ENCODE measurements at places on chromosomes 4 and X.

- DNase-seq = no peak
Measured at GRCh38 chrX:119488749-119489148, 20.5 kb downstream of the SLC25A5 start.

GRCh38 chr4:129403848-129404247 is 307.9 kb downstream of the C4orf33 start:
- no peak for DNase-seq

GRCh38 chr4:76687746-76688448 is 210.0 kb downstream of the SOWAHB start:
- DNase-seq = no peak

- no peak for DNase-seq
Measured at GRCh38 chr4:70337886-70338420, 3.2 kb downstream of the CABS1 start.

GRCh38 chr4:152089584-152089983 is 328.8 kb upstream of the GATB start:
- DNase-seq = no peak

- no peak for DNase-seq
Measured at GRCh38 chr4:189129044-189129694, 811.5 kb upstream of the FRG1 start.

DNA sequence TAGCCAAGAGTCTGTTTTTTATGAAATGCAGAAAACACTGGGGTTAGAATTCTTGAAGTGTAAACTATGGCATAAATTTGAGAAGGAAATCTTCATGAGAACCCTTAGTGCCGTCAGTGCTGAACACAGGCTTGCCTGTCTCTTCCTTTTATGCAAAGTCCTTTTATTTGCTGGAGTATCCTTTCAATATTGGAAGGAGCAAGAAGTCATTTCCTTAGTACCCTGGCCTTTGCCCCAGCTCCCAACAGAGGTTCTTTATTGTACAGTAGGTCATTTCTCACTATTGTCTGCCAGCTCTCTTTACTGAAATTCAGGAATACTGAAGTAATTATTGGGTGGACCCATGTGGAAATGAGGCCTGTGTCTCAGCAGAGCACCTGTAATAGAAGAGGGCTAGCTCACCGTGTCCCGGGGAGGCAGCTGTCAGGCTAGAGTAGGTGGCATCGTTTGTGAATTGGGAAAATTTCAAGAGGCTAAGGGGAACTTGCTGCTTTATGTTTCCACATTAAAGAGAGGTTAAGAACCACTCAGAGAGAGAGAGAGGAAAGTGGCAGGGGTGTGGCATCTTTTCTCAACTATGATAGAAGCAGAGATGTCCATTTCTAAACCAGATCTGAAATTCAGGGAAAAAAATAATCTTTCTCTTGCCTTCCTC is 8.7 kb downstream of the FHDC1 start:
- DNase-seq = no peak

GRCh38 chrX:38181357-38181756 is 39.3 kb downstream of the SRPX start:
- DNase-seq = no peak

GRCh38 chr4:151260526-151260925 is 16.4 kb upstream of the PRSS48 start:
- no peak for DNase-seq

DNA sequence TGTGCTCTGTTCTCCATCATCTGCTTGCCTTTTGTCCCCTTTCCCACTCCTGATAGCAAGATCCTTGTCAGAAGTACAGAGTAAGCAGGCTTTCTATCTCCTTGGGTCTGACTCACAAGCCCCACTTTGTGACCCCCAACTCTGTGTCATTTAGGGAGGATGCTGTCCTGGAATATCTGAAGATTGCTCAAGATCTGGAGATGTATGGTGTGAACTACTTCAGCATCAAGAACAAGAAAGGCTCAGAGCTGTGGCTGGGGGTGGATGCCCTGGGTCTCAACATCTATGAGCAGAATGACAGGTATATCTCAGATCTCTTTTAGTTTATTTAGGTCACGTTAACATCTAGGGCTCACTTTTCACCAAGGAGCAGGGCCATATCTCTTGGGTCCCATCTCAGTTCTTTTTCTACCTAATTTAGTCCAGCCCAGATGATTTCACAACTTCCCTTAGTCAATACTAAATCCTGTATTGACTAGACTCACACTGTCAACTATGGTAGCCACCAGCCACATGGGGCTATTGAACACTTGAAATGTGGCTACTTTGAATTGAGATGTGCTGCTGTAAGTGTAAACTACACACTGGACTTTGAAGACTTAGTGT is 64.3 kb downstream of the MSN start:
- no peak for DNase-seq

GRCh38 chrX:44828008-44828605 is 15.7 kb upstream of the DUSP21 start:
- no peak for DNase-seq

DNA sequence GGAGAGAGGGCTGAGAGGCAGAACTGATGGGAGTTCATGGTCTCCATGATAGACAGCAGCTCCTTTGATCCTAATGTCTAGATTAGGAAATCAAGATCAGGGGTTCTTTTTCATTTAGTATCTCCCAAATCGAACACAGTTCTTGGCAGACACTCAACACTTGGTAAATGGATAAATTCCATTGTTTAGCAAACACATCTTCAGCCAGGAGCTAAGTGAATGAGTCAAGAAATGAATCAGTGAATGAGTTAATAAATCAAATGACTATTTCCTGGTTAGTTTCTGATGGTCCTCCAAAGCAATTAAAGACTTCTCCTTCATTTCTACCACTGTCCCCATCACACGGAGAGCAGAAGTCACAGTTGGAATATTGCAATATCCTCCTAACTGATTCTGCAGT is 120.0 kb upstream of the SHISA3 start:
- DNase-seq = no peak

GRCh38 chr4:4182835-4183568 is 43.7 kb downstream of the OTOP1 start:
- no peak for DNase-seq

- DNase-seq = no peak
Measured at GRCh38 chr4:103915224-103915869, 195.6 kb upstream of the TACR3 start.

DNA sequence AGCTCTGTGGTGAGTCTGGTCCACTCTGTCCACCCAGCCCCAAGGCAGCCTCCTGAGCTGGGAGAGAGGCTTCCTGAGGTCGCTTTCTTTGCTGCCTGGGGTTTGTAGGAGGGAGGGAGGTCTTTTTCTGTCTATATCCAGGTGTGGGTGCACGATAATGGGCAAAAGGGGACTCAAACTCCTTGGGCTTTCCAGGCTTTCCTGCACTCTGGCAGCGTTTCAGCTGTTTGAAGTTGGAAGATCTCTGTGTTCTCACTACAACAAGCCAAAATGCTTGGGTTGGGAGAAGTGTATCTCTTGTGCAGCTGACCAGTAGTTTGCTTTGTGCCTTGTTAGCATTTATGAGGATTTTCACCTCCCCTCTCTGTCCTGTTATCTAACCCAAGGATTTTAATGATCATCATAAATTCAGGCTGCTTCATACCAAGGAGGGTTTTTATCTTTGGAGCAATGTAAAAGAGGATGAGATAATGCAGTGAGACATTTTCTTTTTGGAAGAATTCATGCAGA is 126.3 kb downstream of the REPS2 start:
- no peak for DNase-seq

DNA sequence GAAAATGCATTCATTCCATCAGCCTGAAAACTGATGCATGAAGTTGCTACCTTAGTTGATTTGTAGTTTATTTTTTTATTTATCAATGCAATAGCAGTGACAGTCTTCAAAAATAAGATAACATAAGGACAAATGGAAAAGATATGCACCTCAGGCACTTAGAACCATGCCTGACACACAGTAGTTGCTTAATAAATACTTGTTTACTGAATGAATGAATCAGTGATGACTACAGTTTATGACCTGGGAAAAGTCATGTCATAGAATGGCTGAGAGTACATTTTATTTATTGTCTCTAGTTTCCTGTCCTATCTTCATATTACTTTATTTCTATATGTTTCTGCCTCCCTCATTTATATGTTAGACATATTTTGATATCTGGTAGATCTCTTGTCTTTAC is 171.8 kb downstream of the TLL1 start:
- DNase-seq = no peak

- DNase-seq = no peak
Measured at GRCh38 chrX:134571796-134572195, 86.5 kb downstream of the PLAC1 start.

DNA sequence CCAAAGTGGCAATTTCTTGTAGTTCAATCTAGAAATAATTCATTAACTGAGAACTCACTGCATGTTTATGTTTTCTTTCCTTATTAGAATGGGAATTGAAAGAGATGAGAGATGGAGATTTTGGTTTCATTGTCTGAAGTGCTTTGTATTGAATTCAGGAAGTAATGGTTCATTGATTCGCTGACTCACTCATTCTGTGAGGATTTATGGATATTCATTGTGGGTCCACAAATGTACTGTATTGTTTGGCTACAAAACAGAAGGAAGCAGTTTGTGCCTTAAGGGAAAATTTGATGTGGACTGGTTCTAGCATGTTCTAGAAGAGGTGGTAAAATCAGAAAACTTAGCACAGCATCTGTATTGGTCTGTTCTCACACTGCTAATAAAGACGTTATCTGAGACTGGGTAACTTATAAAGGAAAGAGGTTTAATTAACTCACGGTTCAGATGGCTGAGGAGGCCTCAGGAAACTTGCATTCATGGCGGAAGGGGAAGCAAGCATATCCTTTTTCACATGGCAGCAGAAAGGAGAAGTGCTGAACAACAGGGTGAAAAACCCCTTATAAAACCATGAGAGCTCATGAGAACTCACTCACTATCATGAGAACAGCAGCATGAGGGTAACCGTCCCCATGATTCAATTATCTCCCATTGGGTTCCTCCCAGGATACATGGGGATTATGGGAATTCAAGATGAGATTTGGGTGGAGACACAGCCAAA is 132.3 kb upstream of the VCX3A start:
- DNase-seq = no peak

DNA sequence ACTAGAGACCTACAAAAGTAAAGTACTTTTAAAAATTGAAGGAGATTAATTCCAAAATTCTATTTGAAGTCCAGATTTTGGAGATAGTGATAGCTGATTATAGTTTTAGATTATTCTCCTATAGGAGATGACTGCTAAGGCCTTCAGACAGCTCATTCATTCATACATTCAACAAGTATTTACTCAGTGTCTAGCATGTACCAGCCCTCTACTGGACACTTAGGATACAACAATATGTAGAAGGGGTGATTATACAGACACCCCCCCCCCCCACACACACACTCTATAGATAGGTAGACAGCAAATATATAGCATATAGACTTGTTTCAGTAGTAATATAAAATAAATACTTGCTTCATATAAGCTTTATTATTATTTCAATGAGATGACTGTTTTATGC is 60.4 kb upstream of the TAF9B start:
- DNase-seq = no peak

DNA sequence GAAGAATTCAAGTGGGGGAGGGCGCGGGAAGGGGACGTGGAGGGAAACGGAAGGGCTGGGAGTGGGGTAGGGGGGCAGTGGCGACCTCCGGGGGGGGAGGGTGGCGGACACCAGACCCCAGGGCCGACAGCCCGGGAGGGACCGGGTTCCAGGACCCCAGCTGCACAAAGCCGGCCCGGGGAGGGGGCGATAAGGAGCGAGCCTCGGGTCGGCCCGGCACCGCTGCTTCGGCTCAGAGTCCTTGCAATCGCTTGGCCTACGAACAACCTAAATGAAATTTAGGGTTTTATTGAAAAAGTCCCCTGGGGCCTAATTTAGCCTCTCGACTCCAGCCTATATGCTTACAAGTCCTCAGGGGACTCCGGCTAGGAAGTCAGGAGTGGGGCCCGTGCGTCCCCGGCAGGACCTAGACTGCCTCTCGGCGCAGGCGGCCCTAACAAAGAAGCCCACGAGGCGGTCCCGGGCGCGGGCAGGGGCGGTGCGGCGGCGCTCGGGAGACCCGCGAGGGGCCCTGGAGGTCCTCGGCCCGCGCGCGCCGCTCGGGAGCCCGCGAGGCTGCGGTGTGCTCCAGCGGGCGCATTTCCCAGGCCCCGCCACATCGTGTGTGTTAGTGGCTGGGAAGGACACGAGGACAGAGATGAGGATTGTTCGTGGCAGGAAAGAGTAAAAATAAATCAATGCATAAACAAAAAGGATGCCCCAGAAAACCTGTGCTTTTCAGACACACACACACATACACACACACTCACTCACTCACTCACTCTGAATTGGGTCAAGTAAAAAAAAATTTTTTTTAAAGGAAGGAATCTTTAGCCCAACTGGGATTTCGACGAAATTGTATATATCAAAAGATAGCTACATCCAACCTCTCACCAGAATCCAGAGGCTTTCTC is 70.0 kb downstream of the MGST2 start:
- no peak for DNase-seq

DNA sequence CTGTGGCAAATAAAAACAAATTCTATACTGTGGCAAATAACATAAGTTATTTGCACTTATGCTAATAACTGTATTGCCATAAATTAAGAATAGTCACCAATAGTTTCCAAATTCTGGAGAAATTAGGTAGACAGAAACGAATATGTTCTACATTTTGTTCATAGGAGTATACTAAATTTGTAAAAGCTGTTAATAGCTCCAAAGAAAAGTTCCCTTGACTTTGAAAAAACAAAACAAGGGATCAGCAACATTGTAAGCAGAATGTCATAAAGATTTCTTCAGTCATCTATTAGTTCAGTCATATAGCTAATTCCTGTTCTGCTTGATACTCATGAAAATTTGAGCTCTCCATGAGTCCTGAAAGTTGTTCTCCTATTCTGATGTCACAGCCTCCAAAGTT is 1472.8 kb downstream of the C4orf33 start:
- DNase-seq = no peak

DNA sequence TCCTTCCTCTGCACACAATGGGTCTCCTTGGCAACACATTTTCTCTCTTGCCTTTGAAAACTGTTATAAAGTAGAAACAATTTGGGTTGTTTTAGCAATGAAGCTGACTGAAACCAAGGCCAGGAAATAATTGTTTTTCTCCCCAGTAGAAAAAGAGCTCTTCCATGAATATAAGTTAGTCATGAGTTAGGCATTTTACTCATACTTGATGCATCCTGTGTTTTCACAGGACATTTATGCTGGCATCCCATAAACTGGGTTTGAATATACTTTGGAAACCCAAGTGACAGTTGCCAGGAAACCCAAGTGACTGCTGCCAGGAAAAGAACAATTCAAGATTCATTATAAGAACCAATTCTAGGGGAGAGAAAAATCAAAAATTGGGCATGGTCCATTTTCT is 128.6 kb upstream of the NPY2R start:
- no peak for DNase-seq

- DNase-seq = no peak
Measured at GRCh38 chr4:5166377-5166776, 115.1 kb downstream of the STK32B start.

GRCh38 chr4:85778632-85779131 is 303.7 kb downstream of the ARHGAP24 start:
- no peak for DNase-seq

DNA sequence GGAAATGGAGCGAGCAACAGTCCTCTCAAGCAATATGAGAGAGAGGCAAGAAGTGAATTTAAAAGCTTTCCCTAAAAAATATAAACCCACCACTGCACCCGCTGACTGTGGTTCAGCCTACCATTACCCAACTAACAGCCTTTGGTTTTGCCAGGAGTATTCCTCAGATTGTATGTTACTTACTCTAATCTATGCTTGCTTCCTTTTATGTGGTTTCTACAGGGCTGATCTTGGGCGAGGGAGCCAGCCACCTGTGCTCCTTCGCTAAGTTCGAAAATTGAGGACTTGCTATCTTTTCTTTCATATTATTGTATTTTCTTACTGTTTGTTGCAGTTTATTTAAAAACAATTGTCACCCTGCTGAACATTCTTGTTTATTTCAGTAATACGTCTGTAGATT is 101.1 kb downstream of the DDX53 start:
- no peak for DNase-seq
